Stimulated activated CD8-positive, alpha-beta memory T cell treated with anti-CD3 and anti-CD28 coated beads, Interleukin-15, amount 100 ng/mL, for 1 hour (primary cell): ENCODE measurements at places on chromosomes 16 and 17.

- DNase-seq = no peak
These were observed 58.6 kb upstream of the ENDOV start for GRCh38 chr17:80356231-80356856.

DNA sequence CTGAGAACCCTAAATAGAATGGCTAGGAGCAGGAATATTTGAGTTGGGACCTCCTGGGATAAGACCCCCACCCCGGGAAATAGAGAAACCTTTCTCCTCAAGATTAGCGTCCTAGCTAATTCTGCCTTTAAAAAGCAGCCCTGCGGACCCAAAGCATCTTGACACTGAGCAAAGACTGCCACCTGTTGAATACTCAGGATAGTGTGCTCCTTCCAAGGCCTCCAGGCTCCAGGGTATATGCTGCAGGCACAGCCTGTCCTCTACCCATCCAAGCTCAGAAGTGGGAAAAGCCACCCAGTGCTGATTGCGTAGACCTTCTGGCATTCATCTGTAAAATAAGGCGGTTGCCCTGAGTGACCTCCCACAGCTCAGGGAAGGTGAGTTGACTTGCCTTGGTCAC is 456.2 kb upstream of the DYNLRB2 start:
- no peak for DNase-seq

DNA sequence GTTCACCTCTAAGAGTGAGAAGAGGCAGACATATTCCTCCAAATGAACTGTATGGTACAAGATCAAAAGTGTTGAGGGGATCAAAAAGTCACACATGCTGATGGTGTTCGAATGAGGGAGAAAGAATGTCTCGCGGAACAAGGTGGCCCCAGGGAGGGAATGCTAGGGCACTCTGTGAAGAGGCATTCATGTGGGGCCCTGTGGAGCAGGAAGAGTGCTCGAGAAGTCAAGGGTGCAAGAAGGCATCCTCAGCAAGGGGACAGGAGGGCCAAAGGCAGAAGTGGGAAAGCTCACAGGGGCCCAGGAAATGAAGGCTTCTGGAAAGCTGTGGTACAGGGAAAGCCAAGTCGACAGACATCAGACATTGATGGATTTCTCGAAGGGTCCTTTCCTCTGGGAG is 6.1 kb upstream of the MYH3 start:
- no peak for DNase-seq

- DNase-seq = no peak
These were observed 24.5 kb downstream of the SMPD3 start for GRCh38 chr16:68423771-68424170.
